ENCODE measurements at places on chromosomes 11 and 22. TPM values are rescaled to one million over a fixed set of nuclear protein-coding genes. Genes with fewer than 3 reads are reported as not detected.

DNA sequence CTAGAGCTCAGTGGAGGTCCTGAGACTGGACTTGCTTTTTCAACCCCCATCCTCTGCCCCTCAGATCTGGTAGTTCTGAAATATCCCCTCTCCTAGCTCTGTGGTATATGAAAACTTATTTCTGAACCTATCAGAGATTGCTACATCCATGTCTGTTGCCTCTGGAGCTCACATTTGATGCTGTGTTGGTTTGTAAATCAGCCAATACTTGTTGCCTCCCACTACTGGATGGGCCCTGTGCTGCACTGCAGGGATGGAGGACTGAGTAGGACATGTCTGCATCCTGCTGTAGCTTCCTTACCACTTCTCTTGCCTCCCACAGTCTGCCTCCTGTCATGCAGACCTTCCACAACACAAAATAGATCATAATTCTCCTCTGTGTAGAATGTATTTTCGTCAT, 5.2 kb downstream of the OLFML1 start:
- H3K4me1 ChIP-seq, result peaks cover 7% of the 10 kb centered on the region
- DNase-seq, result no peak
- no peak overlapping the region for H3K4me3 ChIP-seq
- no peaks in the 10 kb centered on the region for H3K27me3 ChIP-seq

DNA sequence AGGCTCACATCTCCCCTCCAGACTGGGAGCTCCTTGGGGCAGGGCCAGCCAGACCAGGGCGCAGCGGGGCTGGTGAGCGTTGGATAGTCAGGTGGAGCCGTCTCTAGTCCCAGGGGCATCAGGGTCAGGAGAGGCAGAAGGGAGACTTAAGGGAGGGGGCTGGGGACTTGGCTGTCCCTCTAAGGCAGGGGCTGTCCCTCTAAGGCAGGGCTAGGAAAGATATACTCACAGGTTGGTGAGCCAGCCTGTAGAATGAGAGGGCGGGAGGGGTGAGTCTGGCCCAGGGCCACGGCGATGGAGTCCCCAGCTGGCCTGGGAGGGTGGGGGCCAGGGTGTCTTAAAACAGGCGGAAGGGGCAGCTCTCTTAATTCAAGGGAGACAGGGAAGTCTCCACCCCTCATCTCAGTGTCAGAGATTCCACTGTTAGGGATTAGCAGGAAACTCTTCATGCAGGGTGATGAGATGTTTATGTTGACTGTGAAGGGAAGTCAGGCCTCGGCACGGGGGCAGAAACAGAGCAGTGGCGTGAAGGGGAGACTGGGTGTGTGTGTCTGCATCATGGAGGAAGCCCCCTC, 11.3 kb downstream of the P2RY2 start:
- peaks cover 2% of the 10 kb centered on the region for H3K36me3 ChIP-seq
- H3K27me3 ChIP-seq, result no peaks in the 10 kb centered on the region
- H3K4me3 ChIP-seq, result no peak overlapping the region
- H3K4me1 ChIP-seq, result peaks cover 24% of the 10 kb centered on the region
- peak overlapping the region; percentile 33 for H3K27ac ChIP-seq

GRCh38 chr11:79167510-79168188, 273.2 kb downstream of the TENM4 start:
- no peak overlapping the region for H3K27ac ChIP-seq
- no peaks in the 10 kb centered on the region for H3K27me3 ChIP-seq
- no peaks in the 10 kb centered on the region for H3K4me1 ChIP-seq
- DNase-seq, result no peak

- no peaks in the 10 kb centered on the region for H3K27me3 ChIP-seq
- DNase-seq, result no peak
- no peak overlapping the region for H3K4me3 ChIP-seq
- no peaks in the 10 kb centered on the region for H3K4me1 ChIP-seq
Measured at GRCh38 chr22:31800065-31800464, 46.2 kb downstream of the DEPDC5 start.

DNA sequence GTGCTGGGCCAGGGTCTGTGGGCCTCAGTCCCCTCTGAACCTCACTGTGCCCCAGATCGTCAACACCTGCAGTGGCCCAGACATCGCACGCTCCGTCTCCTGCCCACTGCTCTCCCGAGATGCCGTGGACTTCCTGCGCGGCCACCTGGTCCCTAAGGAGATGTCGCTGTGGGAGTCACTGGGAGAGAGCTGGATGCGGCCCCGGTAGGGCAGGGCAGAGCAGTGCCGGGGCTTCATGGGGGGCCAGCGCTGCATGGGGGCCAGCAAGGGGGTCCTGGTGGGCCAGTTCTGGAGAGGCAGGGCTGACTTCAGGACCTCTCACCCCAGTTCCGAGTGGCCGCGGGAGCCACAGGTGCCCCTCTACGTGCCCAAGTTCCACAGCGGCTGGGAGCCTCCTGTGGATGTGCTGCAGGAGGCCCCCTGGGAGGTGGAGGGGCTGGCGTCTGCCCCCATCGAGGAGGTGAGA, 16.3 kb downstream of the EPS8L2 start:
- DNase-seq, result no peak
- peaks cover 11% of the 10 kb centered on the region for H3K4me1 ChIP-seq
- H3K27ac ChIP-seq, result no peak overlapping the region
- H3K36me3 ChIP-seq, result no peaks in the 10 kb centered on the region
- H3K27me3 ChIP-seq, result peaks cover 48% of the 10 kb centered on the region

DNA sequence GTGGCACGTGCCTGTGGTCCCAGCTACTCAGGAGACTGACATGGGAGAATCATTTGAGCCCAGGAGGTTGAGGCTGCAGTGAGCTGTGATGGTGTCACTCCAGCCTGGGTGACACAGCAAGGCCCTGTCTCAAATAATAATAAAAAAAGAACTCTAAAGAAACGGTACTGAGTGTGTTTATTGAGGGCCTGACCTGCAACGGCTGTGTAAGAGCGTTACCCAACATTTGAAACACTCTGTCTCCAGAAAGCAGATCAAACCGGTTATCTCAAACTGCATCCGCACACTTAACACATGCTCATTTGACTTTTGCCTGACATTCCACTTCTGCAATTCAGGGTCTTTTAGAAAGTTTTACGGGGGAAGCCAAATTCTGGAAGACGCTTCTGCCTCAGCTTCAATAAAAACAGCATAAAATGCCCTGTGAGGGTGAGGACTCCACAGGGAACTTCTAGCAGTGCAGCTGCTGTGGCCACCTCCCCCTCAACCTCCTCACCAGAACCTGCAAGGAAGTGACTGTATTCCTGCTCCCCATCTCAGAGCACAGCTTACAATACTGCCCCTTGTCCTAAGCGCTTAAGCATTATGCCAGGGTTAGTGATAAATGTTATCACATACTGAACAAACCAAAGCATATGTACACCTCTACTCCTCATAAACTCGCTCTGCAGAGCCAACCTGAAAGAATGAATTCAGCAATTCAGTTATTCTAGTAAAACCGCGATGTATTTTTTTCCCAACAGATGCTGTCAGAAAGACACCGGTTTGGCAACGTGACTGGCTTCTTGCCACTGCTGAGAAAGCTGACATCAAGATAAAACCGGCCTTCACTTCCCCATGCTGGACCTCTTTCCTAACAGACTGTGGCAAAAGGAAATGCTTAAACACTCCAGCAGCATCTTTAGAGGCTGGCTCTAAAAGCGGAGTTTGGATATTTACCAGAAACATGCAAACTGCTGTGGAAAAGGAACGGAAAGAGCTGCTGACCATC, 52.2 kb downstream of the PRDM10 start:
- H3K27ac ChIP-seq, result no peak overlapping the region
- H3K4me1 ChIP-seq, result no peaks in the 10 kb centered on the region
- no peaks in the 10 kb centered on the region for H3K36me3 ChIP-seq
- H3K27me3 ChIP-seq, result no peaks in the 10 kb centered on the region
- peak; percentile 50 for DNase-seq

The CREB3L1 gene
- 30.7 TPM for total RNA-seq

The KLHL35 gene
- total RNA-seq, result not detected

DNA sequence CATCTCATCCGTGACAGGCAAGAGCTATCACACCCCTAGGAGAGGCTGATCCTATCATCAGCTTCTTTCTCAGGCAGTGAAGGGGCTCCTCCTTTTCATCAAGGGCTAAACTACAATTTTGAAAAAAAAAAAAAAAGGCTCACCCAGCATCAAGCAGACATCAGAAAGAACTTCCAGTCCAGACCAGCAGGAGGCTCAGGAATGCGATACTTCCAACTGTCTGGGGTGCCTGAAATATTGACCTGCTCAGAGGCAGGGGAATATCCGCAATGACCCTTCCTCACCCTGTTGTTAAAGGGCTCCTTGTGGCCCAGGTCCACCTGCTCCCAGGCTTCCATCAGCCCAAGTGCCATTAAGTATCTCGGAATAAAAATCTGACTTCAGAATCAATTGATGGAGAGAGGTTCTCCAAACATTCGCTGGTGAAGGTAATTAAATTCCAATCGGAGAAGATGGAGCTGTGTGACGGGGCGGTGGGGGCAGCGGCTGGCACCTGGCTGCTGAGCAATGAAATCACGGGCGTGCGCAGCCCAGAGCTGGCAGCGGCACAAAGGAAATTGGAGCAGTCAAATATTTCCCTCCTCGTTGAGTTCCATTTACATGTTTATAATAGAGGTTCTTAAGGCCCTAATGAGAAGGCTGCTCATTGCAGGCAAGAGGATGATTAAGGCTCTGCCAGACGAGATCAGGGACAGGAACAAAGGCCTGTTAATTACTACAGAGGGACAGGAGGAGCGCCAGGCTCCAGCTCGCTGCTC, 69.0 kb upstream of the THY1 start:
- no peaks in the 10 kb centered on the region for H3K27me3 ChIP-seq
- H3K36me3 ChIP-seq, result no peaks in the 10 kb centered on the region
- no peaks in the 10 kb centered on the region for H3K4me1 ChIP-seq
- no peak overlapping the region for H3K27ac ChIP-seq
- DNase-seq, result no peak

The ASPHD2 gene
- 0.07 TPM for total RNA-seq

The FAU gene
- 595 TPM for total RNA-seq

DNA sequence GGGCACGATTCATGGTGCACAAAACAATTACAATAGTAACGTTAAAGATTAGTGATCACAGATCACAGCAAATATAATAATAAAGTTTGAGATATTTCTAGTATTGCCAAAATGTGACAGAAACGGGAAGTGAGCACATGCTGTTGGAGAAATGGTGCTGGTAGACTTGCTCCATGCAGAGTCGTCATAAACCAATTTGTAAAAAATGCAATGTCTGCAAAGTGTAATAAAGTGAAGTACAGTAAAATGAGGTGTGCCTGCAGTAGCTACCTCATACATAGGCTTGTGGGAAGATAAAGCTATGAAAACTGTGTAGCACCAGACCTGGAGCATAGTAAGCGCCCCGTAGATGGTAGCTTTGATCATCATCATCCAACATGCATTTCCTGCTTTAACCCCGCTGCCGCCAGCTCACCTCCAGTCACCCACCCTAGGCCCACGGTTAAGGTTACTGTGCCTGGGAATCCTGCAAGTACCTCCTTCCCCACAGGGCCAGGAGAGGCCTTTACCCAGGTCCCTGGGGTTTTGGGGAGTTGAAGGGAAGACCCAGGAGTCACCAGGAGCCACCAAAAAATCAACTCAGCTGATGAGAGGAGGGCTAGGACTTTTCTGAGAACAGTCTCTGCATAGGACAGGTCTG, 59.2 kb downstream of the MYO7A start:
- no peak overlapping the region for H3K27ac ChIP-seq
- DNase-seq, result no peak
- H3K27me3 ChIP-seq, result no peaks in the 10 kb centered on the region
- no peaks in the 10 kb centered on the region for H3K36me3 ChIP-seq
- no peak overlapping the region for H3K4me3 ChIP-seq

- H3K4me3 ChIP-seq, result no peak overlapping the region
- peaks cover 5% of the 10 kb centered on the region for H3K27me3 ChIP-seq
- no peaks in the 10 kb centered on the region for H3K36me3 ChIP-seq
- H3K4me1 ChIP-seq, result no peaks in the 10 kb centered on the region
- no peak for DNase-seq
Measured at GRCh38 chr22:26385164-26385563, 43.9 kb upstream of the ASPHD2 start.

The CSNK1E gene
- 59.7 TPM for total RNA-seq

The RIMBP3C gene
- 0.08 TPM for total RNA-seq

The FAT3 gene
- total RNA-seq, result 1.9 TPM

DNA sequence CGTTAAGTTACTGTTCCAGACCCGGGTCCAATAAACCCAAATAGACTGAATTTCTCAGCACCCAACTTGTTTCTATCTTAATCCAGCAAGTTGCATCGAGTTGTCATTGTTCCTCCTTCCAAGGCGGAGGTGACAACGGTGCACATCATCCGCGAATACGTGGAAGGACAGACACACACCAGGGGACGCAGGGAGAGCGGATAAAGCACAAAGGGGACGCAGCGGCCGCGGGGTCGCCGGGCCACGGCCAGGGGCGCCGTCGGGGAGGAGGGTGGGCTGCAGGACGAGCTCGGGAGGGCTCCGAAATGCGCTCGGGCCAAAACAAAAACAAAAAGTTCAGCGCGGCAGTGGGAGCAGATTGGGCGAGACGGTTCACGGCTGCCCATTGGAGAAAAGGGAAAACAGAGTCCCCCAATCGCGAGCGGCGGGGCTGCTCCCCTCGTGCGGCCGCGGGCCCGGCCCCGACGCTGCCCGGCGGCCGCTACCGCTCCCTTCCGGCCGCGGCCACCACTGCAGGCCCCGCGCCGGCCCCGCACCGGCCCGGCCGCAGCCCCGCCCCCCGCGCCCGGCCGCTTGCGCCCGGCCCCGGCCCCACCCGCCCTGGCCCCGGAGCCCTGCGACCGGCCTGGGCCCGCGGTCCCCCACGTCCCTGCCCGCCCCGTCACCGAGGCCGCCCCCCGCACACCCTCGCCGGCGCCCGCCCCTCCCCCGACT, 518 bp downstream of the KMT5B start:
- peak; percentile 74 for DNase-seq
- H3K27ac ChIP-seq, result peak overlapping the region; percentile 100
- H3K27me3 ChIP-seq, result no peaks in the 10 kb centered on the region
- H3K36me3 ChIP-seq, result no peaks in the 10 kb centered on the region
- H3K4me3 ChIP-seq, result peak overlapping the region; percentile 77

The DDX10 gene
- total RNA-seq, result 10.4 TPM

DNA sequence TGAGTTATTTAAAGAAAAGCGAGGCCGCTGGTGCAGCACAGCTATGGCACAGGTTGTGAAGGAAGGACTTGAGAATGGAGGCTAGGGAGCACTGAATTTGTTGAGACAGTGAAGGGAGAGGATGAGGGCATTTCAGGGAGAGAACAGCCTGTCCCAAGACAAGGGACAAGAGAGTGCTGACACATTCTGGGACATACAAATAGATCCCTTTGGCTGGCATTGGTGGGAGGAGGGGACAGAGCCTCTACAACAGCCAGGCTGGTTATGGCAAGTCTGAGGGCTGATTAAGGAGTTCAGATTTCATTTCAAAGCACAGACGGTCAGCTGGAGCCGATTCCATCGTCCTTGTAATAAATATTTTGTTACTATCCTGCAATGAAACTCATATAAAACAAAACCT, 1.7 kb upstream of the SLC29A2 start:
- peak overlapping the region; percentile 89 for H3K27ac ChIP-seq
- DNase-seq, result peak; percentile 81
- no peak overlapping the region for H3K4me3 ChIP-seq
- H3K27me3 ChIP-seq, result no peaks in the 10 kb centered on the region
- H3K36me3 ChIP-seq, result no peaks in the 10 kb centered on the region
- H3K4me1 ChIP-seq, result peaks cover 26% of the 10 kb centered on the region
